ENCODE measurements at places on chromosomes 12 and 14.

GRCh38 chr12:9180810-9181209, 27.4 kb downstream of the PZP start:
- no peak for DNase-seq

DNA sequence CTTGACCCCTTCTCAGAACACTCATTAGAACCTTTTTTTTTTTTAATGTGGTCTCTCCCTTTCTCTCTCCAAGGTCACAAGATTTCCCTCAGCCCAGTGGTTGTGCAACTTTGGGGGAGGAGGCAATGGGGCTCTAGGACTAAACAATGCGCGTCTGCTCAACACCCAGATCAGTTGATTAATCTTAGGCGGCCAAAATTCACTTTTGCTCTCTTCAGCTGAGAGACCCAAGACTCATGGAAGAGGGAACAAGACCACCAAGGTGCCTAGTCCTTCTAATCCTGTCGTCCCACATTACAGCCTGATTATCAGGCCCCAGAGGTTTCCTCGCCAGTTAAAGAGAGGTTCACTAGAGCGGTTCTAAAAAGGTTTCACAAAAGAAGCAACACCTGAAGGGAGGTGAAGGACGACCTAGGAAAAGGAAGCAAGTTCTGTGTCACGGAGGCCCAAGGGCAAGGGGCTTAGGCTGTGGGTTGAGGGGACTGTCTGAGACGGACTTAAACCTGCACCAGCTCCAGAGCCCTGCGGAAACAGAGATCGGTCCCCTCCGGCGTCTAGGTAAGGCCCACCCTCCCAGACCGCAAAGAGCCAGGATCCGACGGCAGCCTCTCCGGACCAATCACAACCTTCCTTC, 824 bp upstream of the TARBP2 start:
- DNase-seq: no peak

DNA sequence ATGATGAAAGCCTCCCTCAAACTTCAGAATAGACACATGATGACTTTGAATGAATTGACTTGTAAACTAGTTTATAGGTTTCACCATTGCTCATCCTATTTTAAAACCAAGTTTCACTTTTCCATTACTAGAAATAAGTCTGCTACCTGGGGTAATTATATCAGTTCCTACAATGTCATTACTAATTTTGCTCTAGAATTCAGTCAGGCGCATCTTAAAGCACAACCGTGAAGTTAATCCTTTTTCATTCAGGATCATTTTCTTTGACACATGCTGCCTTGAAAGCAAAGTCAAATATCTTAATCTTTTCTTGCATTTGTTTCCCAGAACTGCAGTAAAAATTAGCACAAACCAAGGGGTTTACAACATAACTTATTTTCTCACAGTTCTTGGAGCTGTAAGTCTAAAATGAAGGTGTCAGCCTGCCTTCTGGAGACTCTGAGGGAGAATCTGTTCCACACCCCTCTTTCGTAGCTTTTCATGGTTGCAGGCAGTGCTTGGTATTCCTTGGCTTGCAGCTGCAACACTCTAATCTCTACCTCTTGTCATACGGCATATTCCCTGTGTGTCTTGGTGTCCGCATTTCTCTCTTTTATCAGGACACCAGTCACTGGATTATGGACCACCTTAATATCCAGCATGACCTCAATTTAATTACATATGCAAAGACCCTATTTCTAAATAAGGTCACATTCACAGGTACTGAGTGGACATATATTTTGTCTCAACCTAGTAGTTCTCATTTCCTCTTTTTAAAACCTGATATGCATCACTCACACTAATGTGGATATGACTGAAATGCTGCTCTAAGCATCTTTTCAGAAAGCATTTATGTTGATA, 114.3 kb upstream of the PDZRN4 start:
- DNase-seq: no peak

DNA sequence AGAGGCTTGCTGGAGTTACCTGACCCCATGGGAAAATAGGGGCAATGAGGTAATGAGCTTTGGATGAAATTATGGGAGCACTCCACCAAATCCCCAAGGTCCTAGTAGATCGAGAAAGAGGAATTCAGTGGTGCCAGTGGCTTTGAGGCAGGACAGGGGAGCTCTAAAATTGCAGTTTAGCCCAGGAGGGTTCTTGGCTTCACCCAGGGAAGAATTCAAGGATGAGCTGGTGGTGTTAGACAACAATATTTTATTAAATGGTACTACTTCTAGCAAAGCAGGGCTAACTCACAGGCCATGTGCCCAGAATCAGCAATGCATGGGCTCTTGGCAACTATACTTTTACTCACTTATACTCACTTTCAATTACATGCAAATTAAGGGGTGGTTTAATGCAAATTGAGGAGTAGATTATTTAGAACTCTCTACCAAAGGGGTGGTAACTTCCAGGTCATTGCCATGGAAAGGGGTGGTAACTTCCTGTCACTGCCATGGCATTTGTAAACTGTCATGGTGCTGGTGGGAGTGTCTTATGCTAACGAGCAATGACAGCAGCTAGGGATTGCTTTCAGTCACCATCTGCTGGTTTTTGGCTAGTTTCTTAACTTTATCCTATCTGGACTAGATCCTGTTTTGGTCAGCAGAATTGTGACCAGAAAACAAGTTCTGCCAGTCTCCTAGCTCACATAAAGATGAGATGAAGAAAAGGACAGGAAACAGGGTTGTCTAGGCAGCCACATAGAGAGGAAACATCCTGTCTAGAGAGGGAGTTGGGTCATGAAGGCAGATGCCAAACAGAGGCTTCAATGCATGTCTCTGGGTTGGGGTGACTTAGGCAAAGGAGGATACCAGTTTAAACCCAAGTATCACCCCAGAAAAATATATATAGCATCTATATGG, 64.7 kb downstream of the ZNF641 start:
- DNase-seq: no peak

DNA sequence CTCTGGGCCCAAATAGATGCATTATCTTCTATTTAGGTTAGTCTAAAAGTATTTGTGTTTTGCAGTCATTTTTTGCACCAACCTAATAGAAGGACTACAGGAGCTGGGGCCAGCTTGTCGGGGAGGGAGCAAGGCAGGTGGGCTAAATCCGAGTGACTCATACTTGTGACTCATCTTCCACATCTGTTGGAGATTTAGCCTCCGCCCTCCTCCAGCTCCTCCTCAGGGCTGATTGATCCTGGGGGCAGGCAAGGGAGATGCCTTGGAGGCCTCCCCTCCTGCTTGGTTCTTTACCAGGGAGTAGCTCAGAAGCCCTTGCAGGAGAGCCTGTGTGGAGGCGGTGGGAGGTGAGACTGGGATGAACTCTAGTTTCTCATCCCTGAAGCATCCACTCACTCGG, 27.9 kb downstream of the RHOF start:
- DNase-seq: no peak

GRCh38 chr12:66709893-66710292, 31.0 kb upstream of the GRIP1 start:
- no peak for DNase-seq

DNA sequence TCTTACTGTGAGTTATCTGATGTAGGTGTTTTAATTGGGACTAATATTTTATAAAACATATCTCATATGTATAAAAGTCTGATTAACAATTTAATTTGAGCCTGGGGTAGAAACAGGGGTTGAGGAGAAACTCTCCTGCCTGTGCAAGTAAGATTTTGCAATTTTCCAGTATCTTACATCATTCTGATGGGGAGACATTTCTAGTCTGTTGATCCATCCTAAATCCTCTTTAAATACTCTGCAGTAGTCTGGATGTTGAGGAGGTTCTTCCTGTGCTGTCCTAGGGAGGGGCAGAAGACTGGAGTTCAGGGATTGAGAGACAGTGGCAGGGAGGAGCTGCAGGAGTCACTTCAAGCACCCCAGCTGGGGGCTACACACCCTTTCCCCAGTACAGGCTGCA, 287.8 kb downstream of the ADGRD1 start:
- DNase-seq: no peak

All from activated T-cell treated with anti-CD3 and anti-CD28 coated beads, Interleukin-2, amount 50 U/mL, for 24 hours (primary cell).